Right lung (tissue), 10 donors: ENCODE measurements at places on chromosomes 2 and 18.
A peak's percentile ranks its signal among the peaks of the same experiment; 100 is the strongest.

GRCh38 chr18:45657357-45658335, 42.4 kb downstream of the SLC14A2 start:
- no peak for DNase-seq

- DNase-seq = no peak
These were observed 70.6 kb downstream of the CAPN13 start for GRCh38 chr2:30736461-30737325.

DNA sequence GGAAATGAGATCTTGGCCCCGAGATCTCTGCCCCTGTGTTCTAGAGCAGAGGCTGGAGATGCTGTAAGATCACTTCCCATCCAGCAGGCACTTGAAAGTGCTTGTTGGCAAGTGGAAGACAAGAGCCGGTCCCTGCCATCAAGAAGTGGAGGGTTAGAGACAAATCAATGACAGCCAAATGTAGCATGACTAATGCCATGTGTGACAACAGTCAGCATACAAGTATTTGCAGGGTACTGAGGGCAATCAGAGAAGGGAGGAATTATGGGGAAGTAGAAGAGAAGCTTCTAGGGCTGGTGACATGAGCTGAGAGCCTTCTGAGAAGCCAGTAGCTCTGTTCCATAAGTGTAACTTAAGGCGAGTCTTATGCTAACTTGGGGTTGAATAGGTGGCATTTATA, 58.6 kb downstream of the TMEM17 start:
- no peak for DNase-seq

- peak; percentile 30 for DNase-seq
These were observed 177.9 kb downstream of the FAM124B start for GRCh38 chr2:224223851-224224555.

DNA sequence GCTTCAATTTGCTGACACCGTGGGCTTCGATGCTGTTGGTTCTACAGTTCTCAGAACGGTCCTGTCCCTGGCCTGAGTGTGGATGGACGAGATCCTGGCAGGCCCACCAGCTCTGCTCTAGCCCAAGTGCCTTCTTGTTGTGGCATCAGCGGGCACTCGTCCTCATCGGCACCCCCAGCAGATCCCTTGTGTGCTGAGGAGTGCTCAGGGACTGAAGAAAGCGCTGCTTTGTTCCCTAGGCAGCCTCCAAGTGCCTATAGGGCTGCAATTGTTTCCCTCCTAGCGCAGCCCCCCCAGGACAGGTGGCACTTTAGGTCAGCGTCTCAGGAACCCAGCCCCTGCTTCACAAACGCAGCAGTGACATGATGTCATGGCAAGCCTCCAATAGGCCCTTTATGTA, 217.7 kb downstream of the AGAP1 start:
- DNase-seq = no peak

GRCh38 chr18:79100944-79101343, 31.8 kb downstream of the ATP9B start:
- no peak for DNase-seq

DNA sequence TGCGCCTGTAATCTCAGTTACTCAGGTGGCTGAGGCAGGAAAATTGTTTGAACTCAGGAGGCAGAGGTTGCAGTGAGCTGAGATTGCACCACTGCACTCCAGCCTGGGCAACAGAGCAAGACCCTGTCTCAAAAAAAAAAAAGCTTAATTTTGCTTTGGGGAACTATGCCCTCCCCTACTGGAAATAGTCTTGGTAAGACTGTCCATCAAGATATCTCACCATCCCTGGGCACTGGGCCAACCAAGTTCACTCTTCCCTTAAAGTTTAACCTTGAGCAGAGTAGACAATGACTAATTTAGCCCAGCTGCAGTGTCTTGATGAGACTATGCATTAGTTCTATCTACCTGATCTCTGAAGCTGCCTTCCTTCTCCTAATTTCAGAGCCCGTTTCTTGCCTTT, 44.7 kb downstream of the ASXL2 start:
- no peak for DNase-seq

- DNase-seq = no peak
These were observed 99.4 kb upstream of the RASGRP3 start for GRCh38 chr2:33377048-33377447.

DNA sequence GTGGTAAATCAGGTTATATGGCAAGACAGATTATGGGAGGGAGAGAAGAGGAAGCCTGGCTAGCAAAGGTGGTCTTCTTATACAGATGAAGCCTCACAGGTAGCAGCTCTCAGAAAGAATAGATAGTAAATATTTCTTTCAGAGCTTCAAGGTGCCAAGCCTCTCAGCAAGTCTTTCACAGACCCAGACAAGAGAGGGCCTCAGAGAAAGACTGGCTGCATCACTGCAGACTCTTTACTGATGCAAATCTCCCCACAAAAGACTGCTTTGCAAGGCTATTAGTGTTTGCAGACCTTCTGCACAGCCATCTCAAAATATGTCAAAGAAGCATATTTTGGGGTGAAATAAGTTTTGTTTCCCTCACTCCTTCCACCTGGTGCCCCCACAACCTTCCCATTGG, 372.4 kb upstream of the RND3 start:
- no peak for DNase-seq

GRCh38 chr2:27003857-27004256, 28.9 kb upstream of the TMEM214 start:
- DNase-seq = no peak

DNA sequence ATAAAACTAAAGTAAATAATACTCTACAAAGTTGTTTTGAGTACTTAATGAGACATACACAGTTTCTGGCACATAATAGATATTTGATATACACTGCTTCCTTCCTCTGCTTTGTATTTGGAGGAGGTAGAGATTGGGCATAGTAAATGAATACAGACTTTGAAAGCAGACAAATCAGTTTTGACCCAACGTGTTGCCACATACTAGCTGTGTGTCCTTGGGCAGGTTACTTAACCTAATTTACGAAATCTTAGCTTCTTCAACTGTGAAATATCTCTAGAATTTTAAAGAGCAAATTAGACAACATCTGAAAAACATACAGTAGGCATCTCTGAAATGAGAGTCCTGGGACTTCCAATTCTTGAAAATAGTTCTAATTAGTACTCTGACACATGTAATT, 425.4 kb downstream of the TGIF1 start:
- no peak for DNase-seq

DNA sequence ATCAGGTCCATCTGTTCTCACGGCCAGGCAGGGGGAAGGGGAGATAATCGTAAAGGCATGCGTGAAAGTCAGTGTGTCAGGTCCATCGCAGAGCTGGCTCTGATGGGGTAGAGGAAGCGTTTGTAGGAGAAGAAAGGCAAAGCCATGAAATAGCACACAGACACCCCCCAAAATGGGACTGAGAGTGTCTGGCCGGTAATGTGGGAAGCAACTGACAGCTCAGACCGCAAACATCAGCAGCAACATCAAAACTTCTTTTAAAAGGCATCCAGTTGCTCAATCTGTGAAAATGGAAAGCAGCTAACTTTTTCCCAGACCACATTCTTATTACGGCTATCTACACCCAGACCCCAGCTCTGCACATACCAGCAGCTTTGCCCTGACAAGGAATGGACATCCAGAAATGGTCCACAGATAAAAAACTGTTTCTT, 232.6 kb downstream of the EN1 start:
- DNase-seq = no peak

- DNase-seq = no peak
These were observed 10.2 kb downstream of the PKDCC start for GRCh38 chr2:42057902-42058450.

DNA sequence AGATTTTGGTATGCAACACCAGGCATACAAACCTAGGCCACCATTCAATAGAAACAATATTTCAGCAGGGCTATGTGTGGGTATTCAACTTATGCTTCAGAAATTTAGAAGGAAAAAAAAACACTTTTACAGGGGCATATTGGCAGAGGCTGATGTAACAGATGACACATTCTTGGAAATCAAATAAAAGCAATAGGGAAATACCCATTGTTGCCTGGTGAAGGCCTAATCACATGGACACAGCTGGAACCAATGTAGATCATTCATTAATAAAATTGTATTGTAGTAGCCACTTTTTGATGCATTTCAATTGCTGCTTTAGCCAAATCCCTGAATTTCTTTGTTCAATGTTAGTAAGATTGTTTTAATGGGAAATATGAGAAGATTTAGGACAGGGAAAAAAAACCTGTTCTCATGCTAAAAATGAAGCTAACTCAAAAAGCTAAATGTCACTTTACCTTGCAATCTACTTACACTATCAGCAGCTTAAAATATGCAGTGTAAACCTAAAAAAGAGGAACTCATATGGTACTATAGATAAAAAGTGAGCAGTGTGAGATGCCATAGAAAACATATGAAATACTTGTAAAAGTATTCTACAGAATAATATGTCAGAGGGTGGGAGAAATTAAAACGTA, 289.4 kb downstream of the ZEB2 start:
- DNase-seq = no peak

- DNase-seq = no peak
These were observed 175.3 kb upstream of the EPHA4 start for GRCh38 chr2:221747289-221747972.

GRCh38 chr2:107062599-107063220, 176.7 kb upstream of the ST6GAL2 start:
- no peak for DNase-seq

DNA sequence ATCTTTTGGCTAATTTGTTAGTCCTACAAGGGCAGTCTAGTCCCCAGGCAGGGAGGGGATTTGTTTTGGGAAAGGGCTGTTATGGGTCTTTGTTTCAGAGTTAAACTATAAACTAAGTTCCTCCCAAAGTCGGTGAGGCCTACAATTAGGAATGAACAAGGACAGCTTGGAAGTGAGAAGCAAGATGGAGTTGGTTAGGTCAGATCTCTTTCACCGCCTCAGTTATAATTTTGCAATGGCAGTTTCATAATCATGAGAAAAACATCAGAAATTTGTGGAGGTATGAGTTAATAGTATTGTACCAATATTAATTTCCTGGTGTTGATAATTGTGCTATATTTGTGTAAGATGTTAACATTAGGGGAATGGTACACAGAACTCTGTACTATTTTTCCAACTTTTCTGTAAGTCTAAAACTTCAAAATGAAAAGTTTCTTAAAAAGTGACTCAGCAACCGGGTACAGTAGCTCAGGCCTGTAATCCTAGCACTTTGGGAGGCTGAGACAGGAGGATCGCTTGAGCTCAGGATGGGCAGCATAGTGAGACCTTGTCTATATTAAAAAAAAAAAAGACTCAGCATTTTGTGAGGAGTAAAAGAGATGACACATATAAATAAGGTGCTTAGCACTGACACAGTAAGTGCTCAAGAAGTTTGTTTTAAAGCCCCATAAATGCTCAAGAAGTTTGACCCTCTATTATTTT, 40.8 kb downstream of the TMEM17 start:
- no peak for DNase-seq

DNA sequence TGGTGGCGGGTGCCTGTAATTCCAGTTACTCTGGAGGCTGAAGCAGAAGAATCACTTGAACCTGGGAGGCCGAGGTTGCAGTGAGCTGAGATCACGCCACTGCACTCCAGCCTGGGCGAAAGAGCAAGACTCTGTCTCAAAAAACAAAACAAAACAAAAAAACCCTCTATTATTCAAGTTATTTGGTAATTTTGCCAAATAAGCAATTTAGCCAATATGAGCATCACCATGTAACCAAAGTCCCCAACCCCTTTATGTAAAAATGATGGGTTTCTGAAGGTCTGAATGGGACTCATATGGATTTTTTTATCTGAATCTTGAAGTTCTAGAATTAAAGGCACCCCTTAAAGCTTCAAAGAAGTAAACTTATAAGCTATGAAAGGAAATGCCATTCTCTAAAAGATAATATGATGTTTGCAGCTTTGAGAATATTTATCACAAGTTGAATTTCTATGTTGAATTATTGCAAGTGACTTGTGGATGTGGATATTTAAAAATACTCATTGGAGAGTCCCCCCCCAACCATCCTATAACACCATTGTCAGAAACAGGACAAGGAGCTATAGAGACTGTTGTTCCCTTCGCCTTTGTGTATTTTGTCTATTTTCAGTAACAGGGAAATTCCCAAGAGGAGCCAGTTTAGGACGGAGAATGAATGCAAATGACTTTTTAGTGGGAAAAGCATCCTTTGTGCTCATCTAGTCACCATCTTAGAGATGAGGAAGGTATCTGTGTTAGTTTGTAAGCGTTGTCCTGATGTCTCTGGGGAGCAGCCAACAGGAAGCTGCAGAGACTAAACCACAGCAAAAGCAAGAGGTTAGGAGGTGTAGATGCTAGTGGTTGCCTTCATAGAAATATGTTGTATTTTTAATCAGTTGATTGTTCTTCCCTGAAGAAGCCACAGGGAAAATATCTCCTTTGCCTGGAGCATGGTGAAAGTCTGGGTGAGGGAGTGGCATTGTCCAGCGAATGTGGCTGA, 68.3 kb downstream of the TET3 start:
- DNase-seq = no peak

- DNase-seq = no peak
These were observed 14.4 kb downstream of the GPR45 start for GRCh38 chr2:105255979-105256378.
